AG04450 (cell line): ENCODE measurements at places on chromosomes 7 and 10.

DNA sequence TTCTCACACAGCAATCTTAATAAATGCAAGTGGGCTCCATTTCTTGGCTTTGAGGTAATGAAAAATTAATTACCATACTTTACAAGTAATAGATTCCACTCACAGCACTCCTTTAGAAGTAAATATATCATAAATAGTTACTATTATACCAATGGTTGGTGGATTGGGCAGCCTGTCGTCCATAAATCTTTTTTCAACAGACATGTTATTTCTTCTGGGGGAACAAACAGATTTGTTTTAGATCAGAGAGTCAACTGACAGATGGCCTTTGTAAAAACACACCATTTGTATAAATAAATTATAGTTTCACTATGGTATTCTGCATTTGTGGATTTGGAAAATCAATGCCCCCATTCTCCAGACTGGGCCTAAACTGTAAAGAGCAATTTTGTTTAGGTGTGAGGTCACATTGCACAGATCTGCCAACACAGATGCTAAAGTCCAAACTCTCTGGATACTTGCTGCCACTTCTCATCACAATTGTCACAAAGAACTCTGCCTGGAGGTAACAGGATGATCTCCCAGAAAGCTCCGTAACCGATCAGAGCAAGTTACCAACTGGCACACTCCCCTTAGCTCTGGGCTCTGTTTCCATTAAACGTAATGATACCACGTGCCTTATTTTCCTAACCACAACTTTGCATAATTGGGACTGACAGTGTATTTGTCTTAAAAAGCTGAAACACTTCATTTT, 4.5 kb upstream of the MACROH2A2 start:
- DNase-seq: no peak

DNA sequence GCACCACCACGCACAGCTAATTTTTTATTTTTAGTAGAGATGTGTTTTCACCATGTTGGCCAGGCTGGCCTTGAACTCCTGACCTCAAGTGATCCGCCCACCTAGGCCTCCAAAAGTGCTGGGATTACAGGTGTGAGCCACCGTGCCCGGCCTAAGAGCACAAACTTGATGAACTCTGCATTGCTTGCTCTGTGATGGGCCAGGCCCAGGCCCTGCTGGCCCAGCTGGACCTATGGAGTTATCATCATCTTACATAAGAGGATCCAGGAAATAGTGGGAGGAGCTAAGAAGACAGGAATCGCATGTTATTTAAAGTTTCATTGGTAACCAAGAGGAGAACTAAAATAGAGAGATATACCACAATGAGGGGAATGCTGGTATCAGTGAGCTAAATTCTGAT, 86.9 kb downstream of the DAGLB start:
- no peak for DNase-seq

- DNase-seq: no peak
Observed at GRCh38 chr10:71522442-71523144, 125.9 kb downstream of the CDH23 start.

- no peak for DNase-seq
Observed at GRCh38 chr10:132820056-132820455, 34.1 kb upstream of the NKX6-2 start.

- no peak for DNase-seq
Observed at GRCh38 chr10:103501186-103501585, 7.7 kb downstream of the NEURL1 start.

DNA sequence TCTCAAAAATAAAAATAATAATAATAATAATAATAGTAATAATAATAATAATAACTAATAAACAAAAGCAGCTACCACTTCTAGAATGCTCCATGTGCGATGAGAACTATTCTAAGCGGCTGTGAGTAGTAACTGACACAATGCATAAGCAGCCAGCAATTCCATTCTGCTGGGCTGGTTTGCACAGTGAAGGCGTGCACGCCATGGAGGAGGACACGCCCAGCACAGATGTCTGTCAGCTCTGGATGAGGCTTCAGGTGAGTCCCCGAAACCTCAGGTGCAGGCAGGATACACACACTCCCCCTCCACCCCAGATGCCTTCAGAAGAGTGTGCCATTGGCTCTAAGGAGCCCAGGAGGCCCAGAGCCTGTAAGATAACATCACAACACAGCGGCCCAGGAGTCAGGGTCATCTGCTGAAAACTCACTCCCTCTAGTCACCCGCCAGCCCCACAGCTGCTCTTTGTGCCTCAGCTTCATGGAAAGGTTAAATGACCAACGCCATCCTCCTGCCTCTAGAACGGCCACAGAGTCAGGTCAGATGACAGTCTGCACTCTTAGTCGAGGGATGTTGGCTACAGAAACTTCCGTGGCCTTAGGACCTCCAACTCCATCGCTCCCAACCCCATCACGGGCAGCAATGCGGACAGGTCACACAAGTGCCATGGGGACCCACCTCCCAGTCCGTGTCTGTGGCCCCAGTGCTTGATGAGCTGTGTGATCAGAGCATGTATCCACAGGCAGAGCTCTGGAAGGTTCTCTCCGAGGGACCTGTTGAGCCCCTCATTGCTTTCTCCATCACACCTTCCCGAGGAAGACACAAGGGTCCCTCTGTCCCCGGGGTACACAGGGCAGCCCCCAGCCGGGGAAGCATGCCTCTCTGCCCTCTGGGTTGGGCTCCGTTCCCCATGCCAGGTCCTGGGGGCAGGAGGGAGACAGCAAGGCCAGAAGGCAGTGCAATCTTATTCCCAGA, 103.9 kb downstream of the CTBP2 start:
- no peak for DNase-seq

- no peak for DNase-seq
Observed at GRCh38 chr10:129972145-129972965, 8.3 kb upstream of the EBF3 start.

DNA sequence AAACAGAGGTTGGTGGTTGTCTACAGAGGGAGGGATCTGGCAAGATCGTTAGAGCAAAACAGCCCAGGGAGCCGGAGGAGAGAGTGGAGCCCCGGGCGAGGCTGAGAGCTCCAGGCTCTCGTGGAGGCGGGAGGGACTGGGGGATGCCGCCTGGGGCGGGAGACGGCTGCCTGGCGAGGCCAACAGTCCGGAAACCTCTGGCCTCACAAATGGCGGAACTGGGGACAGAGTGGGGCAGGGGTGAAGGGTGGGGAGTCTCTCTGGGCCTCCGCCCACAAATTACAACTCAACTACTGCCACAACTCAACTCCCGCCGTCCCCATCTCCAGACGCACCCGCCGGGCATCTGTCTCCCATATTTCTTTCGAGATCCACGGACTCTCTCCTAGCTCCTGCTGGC, 47.7 kb downstream of the CLEC2L start:
- no peak for DNase-seq

DNA sequence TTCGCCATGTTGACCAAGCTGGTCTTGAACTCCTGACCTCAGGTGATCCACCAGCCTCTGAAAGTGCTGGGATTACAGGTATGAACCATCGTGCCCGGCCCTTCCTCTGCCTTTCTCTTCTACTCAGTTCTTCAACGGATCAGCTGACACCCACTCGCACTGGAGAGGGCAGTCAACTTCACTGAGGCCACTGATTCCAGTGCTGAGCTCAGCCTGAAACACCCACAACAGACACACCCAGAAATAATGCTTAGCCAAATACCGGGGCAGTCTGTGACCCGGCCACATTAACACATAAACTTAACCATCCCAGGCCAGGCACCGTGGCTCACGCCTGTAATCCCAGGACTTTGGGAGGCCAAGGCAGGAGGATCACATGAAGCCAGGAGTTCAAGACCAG, 119.3 kb upstream of the CHST15 start:
- DNase-seq: no peak

DNA sequence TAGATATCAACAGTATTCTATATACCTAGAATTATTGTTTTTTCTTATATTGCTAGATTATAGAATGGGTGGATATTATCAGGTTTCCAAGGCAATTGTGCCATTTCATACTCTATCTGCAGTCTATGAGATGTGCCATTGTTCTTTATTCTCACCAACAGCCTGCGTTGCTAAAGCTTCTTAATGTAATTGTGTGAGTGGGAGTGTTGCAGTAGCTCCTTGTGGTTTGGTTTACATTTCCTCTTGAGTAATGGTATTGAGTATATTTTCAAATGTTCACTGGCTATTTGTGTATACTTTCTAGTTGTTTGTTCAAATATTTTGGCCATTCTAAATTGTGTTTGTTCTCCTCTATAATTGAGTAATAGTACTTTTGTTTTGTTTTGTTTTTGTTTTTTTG, 199.2 kb downstream of the TFEC start:
- DNase-seq: no peak

DNA sequence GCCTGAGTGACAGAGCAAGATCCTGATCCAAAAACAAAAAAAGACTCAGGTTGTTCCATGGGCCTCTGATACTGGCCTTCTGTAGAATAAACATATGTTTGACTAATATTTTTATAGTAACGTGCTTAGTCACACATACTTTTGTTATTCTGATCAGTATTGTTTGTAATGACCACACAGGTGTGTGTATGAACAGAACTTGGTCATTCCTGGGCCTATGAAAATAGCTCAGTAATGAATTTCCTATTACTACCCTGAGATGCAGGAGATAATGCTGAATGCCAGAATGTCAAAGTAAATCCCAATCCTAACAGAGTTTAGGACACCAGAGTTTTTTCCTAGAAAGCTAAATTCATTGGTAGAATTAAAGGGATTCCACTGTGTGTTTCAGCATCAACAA, 108.7 kb downstream of the DOCK4 start:
- DNase-seq: no peak

DNA sequence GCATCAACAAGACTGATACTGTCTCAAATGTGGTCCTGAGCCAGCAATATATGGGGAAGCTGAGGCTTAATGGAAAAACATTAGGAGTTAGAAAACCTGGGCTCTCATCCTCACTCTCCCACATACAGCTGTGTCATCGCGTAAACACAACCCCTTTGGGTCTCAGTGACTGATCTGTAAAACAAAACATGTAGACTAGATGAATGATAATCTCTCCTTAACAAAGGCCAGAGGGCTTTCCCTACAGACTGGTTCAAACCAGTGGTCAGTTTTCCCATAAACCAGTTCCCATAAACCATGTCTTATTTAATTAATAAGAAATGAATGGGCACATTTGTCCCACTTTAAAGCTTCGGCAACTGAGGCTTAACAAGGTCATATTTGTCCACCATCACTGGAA, 48.1 kb downstream of the OSBPL3 start:
- DNase-seq: no peak

GRCh38 chr7:305410-306151, 15.6 kb downstream of the FOXL3 start:
- no peak for DNase-seq

- no peak for DNase-seq
Observed at GRCh38 chr10:75180592-75180991, 30.0 kb upstream of the VDAC2 start.

GRCh38 chr7:118777308-118777707, 552.8 kb downstream of the ANKRD7 start:
- no peak for DNase-seq

DNA sequence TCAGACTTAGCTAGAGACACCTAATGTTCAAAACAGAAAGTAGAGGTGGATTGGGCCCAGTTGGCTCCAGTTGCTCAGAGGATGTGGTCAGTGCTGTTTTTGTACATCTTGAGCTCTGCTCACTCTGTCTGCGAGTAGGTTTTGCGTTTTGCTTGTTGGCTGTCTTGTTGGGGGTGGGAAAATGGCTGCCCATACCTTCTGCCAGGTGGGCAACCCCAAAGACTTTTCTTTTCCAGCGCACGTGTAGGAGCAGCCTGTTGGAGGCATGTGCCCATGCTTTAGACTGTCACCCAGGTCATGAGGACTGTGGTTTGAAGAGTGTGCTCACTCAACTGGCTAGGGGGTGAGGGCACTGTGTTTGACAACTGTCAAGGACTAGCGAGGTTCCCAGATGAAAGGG, 73.9 kb downstream of the KAT6B start:
- no peak for DNase-seq
